MG63 (cell line): ENCODE measurements at places on chromosomes 5 and 9. TPM values are rescaled to one million over a fixed set of nuclear protein-coding genes. Genes with fewer than 3 reads are reported as not detected.

The NTNG2 gene
- 0.10 and 0.27 TPM in 2 replicates for total RNA-seq

DNA sequence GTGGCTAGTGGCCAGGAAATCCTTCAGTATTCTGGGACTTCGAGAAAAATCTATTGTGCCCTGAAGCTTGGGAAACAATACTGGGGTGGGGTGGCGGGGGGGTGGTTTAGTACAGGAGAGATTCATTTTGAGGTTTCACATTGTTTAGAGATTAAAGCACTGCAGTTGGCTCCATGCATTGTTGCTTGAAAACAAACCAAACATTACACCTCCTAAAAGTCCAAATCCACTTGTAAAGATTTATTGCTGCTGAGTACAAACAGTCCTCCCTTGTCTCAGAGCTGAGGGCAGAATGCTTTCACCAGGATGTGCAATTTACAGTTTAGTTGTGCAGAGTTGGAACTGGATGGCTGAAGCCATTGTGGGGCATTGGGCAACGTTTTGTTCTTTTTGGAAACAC, 49.4 kb downstream of the GGTA1 start:
- no peak for DNase-seq

GRCh38 chr9:3058409-3058808, 214.5 kb upstream of the PUM3 start:
- no peak for DNase-seq

The PSMB7 gene
- 82.8 and 179 TPM in 2 replicates for total RNA-seq

The NUTM2G gene
- total RNA-seq: not detected in 2 replicates
